Stimulated activated CD8-positive, alpha-beta memory T cell treated with anti-CD3 and anti-CD28 coated beads, Interleukin-2, amount 100 ng/mL, for 1 hour (primary cell): ENCODE measurements at places on chromosomes 1 and 21.

DNA sequence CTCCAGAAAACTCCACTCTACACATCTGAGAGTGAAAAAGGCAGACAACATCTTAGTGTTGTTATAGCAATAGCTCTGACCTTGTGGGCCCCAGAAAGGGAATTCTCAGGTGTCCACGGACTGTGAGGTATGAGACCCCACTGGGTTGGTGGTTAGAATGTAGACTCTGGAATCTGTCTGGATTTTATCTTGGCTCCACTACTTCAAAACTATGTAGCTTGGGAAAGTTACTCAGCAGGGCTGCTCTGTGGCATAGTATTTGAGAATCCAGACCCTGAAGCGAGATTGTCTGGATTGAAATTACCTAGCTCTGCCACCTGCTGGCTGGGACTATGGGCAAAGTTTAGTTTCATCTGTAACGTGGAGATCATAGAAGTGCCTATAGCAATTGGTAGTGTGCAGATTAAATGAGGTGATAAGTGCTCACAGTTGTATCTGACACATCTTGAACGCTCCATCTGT lies 25.8 kb downstream of the PRDM2 start:
- DNase-seq: peak; percentile 24

DNA sequence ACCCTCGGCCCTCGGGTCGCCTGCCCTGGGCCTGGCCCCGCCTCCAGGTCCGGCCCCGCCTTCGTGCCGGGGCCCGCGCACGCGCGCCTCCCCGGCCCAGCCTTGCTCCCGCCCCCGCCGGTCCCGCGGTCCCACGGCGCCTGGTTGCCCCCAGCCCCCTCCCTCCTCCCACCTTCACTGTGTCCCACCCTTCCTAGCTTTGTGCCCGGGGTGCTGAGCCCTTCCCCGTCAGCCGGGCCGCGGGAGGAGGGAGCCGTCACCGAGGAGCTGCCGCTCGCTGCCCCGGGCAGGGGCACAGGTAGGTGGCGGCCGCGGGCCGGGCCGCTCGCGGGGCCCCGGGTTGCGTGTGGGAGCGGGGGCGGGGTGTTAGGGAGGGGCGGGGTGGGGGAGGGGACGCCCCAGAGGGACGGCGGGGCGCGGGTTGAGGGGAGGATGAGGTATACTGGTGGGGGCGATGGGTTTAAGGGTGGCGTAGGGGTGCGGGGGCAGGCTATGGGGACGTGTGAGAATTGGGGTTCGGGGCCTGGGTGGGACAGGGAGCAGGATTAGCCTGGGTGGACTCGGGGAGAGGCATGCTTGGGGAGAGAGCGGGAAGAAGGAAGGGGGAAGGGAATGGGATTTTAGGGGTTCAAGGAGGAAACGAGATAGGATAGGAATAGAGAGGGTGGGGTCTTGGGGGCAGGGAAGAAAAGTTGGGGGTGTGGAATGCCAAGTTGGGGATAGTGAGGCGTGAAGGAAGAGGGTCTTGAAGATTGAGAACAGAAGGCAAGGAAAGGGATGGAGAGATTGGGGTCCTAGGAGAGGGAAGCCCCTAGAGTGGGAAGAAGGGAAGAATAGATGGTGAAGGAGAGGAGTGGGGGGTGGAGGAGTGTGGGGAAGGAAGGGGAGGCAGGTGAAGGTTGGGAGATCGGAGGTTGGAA lies at the start of gene LRRC42:
Gene LRRC42, plus strand, starts transcription at position 99 of the 920 bp plus-strand sequence. CDS start 5,650 bp downstream, outside the sequence.
- DNase-seq: no peak

- no peak for DNase-seq
Observed at GRCh38 chr1:33599516-33600115, 127.2 kb downstream of the ZSCAN20 start.

GRCh38 chr1:55822891-55823290 lies 607.7 kb upstream of the USP24 start:
- no peak for DNase-seq

- DNase-seq: no peak
Observed at GRCh38 chr21:37562920-37563640, 196.5 kb downstream of the DYRK1A start.

DNA sequence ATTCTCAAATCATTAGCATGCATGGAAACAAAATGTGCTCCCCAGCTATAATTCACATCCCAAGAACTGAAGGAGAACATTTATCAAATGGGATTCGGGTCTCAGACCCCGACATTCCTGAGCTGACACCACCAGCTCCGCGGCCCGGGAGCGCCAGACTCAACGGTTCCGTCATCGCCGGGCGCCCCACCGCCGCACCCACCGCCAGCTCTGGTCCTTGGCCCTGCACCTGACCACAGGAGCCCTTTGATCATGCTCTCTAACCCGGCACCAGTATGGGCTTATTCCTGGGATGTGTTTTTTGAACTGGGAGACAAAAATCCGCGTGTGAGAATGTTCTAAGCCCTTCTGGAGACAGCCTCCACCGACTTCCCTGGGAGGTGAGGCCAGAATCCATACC lies 43.6 kb downstream of the HLCS start:
- DNase-seq: no peak

DNA sequence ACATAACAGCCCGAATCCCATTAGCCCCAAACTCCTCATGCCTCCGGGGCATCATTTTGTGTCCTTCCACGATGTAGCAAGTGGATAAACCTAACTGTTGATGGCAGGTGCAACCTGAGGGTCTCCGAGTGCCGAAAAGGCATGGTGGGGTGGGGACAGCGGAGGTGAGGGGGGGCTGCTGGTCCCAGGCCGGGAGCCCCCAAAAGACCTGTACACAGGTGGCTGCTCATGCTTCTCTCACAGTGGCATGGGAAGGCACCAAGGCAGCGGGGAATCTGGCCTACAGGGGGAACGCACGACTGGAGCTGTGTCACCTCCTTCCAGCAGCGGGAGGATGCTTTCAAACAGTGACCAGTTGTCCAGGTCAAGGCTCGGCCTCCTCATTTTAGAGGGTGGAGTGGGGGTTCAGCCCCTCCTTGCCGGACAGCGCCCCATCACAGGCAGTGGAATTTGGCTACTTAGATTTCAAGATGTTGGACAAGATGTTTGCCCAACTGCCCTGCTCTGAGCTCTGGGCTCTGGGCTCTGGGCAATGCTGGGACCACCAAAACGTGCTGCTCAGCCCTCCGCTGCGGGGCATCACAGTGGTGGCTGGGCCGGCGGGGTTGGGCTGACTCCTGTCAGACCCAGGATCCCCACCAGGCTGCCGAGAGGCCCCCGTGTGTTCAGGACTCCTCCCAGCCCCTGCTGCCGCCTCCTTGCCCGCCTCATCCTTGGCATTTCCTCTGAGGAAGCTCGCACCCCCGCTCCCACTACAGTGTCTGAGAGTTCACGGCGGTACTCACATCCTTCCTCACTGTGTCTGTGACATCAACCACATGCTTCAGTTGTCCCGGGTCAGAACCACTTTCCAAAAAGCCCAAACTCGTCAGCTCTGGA lies 7.6 kb downstream of the DNMT3L start:
- DNase-seq: no peak

GRCh38 chr21:14838400-14838799 lies 226.4 kb downstream of the NRIP1 start:
- DNase-seq: no peak

DNA sequence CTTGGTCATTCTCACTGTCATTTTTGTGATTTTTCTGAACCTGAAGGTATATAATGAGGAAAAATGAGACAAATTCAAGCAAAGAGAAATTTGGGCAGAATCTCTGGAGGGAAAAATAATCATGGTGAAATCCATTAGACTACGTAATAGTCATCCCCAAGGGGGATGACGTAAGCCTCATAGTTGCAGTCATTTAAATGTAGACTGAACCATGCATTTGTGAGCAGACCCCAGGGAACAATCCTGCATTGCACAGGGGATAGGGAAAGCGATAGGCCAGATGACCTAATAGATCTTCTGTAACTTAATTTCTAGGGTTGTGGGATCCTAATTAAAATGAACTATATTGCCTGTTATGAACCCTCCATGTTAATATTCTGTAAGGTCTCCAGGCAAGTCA lies 167.4 kb upstream of the C1orf21 start:
- no peak for DNase-seq

GRCh38 chr1:188169971-188170370 lies 1341.2 kb downstream of the PLA2G4A start:
- DNase-seq: no peak

DNA sequence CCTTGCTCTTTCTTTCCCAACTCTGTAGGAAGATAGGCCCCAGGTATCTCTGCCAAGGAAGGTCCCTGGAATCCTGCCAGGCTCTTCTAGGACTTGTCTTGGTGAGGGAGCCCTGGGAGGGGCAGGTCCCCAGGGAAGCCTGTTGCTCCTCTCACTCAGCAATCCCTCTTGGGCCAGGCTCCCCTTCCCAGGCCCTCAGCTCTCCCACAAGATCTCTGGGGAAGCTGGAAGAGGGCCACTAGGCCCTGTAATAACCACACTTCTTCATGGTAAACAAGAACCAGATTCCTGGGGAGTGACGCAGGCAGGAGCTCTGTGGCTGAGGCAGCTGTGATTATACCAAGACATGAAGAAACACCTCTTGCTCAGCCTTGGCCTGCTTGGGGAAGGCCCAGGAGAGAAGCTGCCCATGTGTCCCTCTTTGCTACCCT lies 9.9 kb upstream of the MAPKAPK2 start:
- DNase-seq: no peak

- DNase-seq: no peak
Observed at GRCh38 chr1:210922666-210923065, 211.3 kb downstream of the KCNH1 start.

GRCh38 chr1:242745079-242745478 lies 220.6 kb upstream of the PLD5 start:
- DNase-seq: no peak

GRCh38 chr1:93595743-93596142 lies 85.9 kb downstream of the BCAR3 start:
- no peak for DNase-seq
